ENCODE measurements at places on chromosomes 16 and 17. TPM values are rescaled to one million over a fixed set of nuclear protein-coding genes. Genes with fewer than 3 reads are reported as not detected.

The ITGA2B gene
- 9.0 TPM for total RNA-seq

The ZNF213 gene
- 13.0 TPM for total RNA-seq

The IRF8 gene
- total RNA-seq, result 10.4 TPM

The HYDIN gene
- 21.1 TPM for total RNA-seq

The PNMT gene
- total RNA-seq, result 1.2 TPM

The MT1F gene
- total RNA-seq, result 0.77 TPM

The GPATCH8 gene
- 81.4 TPM for total RNA-seq

The PPP1R1B gene
- 10.2 TPM for total RNA-seq

The ABCC11 gene
- total RNA-seq, result not detected

The KRTAP4-5 gene
- not detected for total RNA-seq

The NXN gene
- total RNA-seq, result 70.3 TPM

The GPR142 gene
- 0.44 TPM for total RNA-seq

The CLEC18A gene
- 6.9 TPM for total RNA-seq

The CCL1 gene
- not detected for total RNA-seq

Measured in camera-type eye (tissue), 1 donor.